ENCODE measurements at places on chromosomes 13 and 19. TPM values are rescaled to one million over a fixed set of nuclear protein-coding genes. Genes with fewer than 3 reads are reported as not detected.

The ZNF823 gene
- total RNA-seq: 3.0 TPM

The NTF4 gene
- total RNA-seq: 0.63 TPM

The GFY gene
- 0.08 TPM for total RNA-seq

The RTBDN gene
- 0.33 TPM for total RNA-seq

The TSHZ3 gene
- 2.4 TPM for total RNA-seq

The PPP1R37 gene
- 40.4 TPM for total RNA-seq

The BCL3 gene
- total RNA-seq: 64.0 TPM

The HMG20B gene
- total RNA-seq: 61.9 TPM

The RETN gene
- total RNA-seq: not detected

The ANKRD10 gene
- 44.1 TPM for total RNA-seq

The IGSF23 gene
- total RNA-seq: 0.43 TPM

The ZNF534 gene
- not detected for total RNA-seq

The CCDC8 gene
- total RNA-seq: not detected

The SYT5 gene
- 6.1 TPM for total RNA-seq

The CGB1 gene
- total RNA-seq: not detected

The NCAN gene
- 0.05 TPM for total RNA-seq

The PPFIA3 gene
- 8.0 TPM for total RNA-seq

The CLASRP gene
- total RNA-seq: 52.7 TPM

The C13orf42 gene
- total RNA-seq: not detected

The KANK3 gene
- 6.1 TPM for total RNA-seq

The OVOL3 gene
- 0.78 TPM for total RNA-seq

The ZNF667 gene
- not detected for total RNA-seq

The KLK3 gene
- not detected for total RNA-seq

The HS6ST3 gene
- total RNA-seq: not detected

The ZNF772 gene
- total RNA-seq: 1.4 TPM

The LHFPL6 gene
- total RNA-seq: 5.7 TPM

The SIAH3 gene
- total RNA-seq: 0.01 TPM

The CD22 gene
- 1.4 TPM for total RNA-seq

The KIR3DL1 gene
- total RNA-seq: not detected

The LIM2 gene
- not detected for total RNA-seq

The ZNF66 gene
- not detected for total RNA-seq

The PSG11 gene
- total RNA-seq: not detected

The KIR2DL3 gene
- not detected for total RNA-seq

The TEX29 gene
- not detected for total RNA-seq

The PLPP2 gene
- 76.6 TPM for total RNA-seq

The BRSK1 gene
- 2.9 TPM for total RNA-seq
